ENCODE measurements at places on chromosomes 2 and 18.

GRCh38 chr2:135086222-135086621 is 34.1 kb downstream of the RAB3GAP1 start:
- no peak for DNase-seq

DNA sequence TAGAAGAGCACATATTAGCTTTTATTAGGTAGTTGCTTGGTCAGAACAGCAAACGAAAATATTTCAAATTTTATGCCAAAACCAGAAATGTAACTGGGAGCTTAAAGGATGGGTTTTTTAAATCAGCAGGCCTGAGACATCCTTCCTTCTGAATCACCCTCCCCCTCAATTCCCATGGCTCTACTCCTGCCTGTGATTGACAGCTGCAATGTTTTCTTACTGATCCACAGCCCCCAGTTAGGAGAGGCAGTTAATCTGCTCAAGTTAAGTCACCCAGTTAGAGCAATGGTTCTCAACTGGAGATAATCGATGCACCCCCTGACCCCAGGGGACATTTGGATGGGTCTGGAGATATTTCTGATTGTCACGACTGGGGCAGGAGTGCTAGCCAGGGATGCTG is 24.9 kb downstream of the KCTD18 start:
- DNase-seq: no peak

DNA sequence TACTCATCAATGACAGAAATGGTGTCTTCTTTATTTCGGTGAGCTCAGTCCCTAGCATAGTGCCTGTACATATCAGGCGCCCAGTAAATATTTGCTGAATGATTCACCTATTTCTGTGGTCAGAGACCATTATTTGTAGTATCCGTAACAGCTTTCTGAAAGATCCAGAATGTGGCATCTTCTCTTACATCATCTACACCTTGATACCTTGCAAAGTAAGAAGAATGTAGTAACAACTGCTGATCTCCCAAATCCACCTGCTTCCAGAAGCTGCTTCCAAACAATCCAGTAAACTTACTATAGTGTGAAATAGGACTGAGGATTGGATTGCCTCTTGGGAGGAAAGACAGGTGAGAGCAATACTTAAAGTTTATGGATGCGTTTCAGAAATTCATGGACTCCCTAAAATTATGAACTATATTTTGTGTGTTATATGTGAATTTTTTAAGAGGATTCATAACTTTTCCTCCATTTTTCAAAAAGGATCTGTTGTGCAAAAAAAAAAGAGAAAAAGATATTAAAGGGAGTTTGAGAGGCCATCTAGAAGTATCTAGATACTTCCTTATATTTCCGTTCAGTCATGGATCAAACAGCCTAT is 945 bp upstream of the ASXL2 start:
- DNase-seq: no peak

GRCh38 chr2:5794012-5794411 is 101.8 kb downstream of the SOX11 start:
- no peak for DNase-seq

DNA sequence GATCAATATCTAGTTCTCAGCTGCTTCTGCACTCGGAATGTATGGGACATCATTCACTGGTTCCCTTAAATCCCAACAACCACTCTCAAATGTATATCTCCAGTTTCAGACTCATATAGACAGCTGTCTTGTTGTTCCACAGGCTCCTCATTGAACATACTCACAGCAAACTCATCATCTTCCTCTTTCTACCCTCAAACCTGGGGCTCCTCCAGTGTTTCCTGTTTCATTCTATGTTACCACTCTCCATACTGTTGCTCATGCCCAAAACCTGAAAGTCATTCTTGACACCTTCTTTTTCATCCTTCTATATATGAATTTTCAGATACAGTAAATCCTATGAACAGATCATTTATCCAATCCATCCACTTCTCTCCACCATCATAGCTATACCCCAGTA is 18.7 kb upstream of the REL start:
- no peak for DNase-seq

GRCh38 chr2:202185156-202185555 is 53.2 kb downstream of the SUMO1 start:
- no peak for DNase-seq

DNA sequence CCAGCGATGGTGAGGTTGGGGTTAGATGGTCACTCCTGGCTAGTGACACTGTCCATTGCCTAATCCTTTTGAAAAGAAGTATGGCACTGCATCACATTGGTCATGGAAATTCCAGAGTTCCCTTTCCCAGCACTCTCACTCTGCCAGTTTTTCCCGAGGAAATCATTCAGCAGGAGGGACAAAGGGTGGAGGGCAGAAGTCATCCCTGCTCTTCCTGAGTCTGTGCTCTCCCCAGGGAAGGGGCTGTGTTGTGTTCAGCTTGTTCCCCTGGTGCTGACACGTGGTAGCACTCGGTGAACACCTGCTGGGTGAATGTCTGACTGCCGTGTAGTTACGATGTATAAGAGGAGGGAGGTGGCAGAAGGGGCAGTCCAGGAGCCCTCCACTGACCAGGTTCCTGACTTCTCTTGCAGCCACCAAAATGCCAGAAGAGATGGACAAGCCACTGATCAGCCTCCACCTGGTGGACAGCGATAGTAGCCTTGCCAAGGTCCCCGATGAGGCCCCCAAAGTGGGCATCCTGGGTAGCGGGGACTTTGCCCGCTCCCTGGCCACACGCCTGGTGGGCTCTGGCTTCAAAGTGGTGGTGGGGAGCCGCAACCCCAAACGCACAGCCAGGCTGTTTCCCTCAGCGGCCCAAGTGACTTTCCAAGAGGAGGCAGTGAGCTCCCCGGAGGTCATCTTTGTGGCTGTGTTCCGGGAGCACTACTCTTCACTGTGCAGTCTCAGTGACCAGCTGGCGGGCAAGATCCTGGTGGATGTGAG is 21.6 kb downstream of the STEAP3 start:
- DNase-seq: no peak

GRCh38 chr2:181954538-181954883 is 31.1 kb upstream of the PPP1R1C start:
- no peak for DNase-seq

- no peak for DNase-seq
Measured at GRCh38 chr2:222872551-222872950, 11.7 kb downstream of the ACSL3 start.

- DNase-seq: no peak
Measured at GRCh38 chr18:8424481-8424880, 184.8 kb upstream of the RAB12 start.

- DNase-seq: no peak
Measured at GRCh38 chr2:100029460-100029859, 112.9 kb downstream of the AFF3 start.

GRCh38 chr18:34741401-34741800 is 31.3 kb downstream of the DTNA start:
- DNase-seq: no peak

- DNase-seq: no peak
Measured at GRCh38 chr2:148528356-148529064, 116.0 kb upstream of the EPC2 start.

- DNase-seq: no peak
Measured at GRCh38 chr2:152648336-152648735, 68.9 kb downstream of the PRPF40A start.

GRCh38 chr2:213763354-213763753 is 479.1 kb downstream of the SPAG16 start:
- DNase-seq: no peak

DNA sequence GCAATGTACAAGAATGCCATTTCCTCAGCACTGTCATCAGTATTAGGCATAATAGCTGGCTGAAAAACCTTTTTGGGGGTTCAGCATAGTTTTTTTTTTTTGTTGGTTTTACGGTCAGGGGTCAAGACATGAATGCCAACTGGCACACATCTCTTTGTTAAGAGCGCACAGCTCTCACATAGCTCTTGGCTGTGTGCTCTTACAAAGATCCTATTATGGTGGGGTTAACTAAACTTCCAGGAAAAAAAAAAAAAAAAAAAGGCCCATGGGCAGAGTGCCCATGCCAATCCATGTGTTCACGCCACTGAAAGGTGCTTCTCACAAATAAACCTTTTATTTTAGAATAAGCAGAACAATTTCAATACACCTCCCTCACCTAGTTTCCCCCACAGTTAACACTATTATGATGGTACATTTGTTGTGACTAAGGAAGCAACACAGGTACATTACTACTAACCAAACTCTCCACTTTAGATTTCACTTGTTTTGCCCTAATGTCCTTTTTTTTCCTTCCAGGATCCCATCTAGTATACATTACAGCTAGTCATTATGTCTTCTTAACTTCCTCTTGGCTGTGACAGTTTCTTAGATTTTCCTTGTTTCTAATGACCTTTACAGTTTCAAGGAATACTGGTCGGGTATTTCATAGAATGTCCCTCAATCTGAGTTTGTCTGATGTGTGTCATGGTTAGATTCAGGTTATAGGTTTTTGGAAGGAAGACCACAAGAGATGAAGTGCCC is 56.3 kb downstream of the C2orf74 start:
- no peak for DNase-seq

GRCh38 chr2:179569831-179570233 is 291.6 kb downstream of the ZNF385B start:
- no peak for DNase-seq

GRCh38 chr2:132595186-132595585 is 74.8 kb downstream of the LYPD1 start:
- no peak for DNase-seq

- DNase-seq: no peak
Measured at GRCh38 chr2:199804831-199805230, 46.2 kb downstream of the FTCDNL1 start.

DNA sequence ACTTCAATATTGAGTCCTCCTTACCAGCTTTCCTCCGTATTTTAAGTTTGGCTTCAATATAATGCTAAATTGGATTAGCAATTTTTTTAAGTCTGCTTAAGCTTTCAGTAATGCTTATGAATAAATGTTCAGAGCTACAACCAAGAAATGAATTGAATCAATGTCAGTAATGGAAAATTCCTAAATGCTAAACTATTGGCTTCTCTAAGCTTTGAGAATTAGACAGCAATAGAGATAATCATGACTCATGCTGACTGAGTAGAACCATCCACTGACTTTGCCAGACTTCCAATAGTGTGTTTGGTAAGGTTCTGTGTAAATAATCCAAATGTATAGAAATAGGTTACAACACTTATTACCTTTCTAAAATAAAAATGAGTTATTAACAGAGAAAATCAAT is 8.9 kb upstream of the PDE1A start:
- DNase-seq: no peak

GRCh38 chr2:19369341-19369955 is 11.0 kb upstream of the OSR1 start:
- peak; percentile 24 for DNase-seq

DNA sequence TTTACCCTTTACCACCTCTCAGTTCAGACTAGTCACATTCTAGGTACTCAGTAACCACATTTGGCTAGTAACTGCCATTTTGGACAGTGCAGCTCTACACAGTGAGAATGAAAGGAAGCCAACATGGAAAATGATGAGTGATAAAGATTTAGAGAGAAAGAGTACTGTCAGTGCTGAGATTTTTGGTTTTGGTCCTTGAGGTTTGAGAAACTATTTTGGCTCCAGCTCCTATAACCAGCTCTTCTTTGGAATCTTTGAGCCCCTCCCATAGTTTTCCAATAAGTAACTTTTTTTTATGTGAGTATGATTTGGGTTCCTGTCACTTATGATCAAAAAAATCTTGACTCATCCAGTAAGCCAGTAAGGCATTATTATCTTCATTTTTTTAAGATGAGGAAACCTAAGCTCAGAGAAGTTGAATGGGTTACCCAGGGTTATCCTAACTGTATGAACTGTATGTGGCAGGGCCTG is 173.0 kb downstream of the BABAM2 start:
- DNase-seq: no peak

DNA sequence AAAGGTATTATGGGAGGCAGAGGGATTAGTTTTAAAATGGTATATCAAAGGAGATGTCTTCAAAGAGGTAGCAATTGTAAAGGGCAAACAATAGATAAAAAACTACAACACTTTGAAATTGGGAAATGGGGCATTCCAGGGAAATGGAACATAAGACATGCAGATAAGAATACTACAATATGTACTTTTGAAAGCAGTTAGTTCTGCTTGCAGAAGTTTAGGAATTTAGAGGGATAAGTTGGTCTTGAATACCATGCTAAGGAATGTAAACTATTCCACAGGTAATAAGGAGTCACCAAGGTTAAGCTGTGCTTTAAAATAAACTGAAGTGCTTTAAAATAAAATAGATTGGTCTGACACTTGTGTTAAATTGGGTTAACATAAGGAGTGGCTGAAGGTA is 571.7 kb upstream of the ACVR2A start:
- no peak for DNase-seq

DNA sequence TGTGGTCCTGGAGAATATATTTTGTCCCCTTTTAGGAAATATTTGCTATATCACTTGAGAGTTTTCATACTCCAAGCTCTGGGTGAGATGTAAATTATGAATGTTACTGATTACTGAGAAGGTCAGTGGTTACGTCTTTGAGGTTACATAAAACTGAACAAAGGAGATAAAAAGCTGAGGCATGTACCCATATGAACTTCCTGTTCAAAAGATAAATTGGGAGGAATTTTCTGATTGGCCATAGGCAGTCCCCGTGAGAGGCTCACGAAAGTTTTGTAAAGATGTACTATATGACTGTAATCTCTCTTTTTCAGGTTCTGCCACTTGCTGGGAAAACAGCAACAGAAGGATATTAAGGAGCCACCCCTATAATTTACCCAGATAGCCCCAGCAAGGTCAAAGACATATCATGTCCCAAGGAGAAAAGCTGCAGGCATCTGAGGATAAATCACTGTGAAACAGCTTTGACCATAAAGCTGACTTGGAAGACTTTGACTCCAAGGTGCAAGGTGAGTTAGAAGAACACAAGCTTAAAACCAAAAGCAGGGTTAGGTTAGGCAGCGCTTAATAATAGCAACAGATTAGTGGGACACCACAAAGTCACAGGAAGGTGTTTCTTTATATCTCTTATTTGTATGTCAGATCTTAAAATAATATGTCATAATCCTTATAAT is 90.4 kb downstream of the OSBPL6 start:
- DNase-seq: no peak

- no peak for DNase-seq
Measured at GRCh38 chr18:31563778-31564177, 27.9 kb upstream of the TTR start.

GRCh38 chr2:60064687-60065389 is 488.6 kb downstream of the BCL11A start:
- DNase-seq: no peak

- no peak for DNase-seq
Measured at GRCh38 chr2:86201671-86202335, 2.5 kb downstream of the MRPL35 start.

DNA sequence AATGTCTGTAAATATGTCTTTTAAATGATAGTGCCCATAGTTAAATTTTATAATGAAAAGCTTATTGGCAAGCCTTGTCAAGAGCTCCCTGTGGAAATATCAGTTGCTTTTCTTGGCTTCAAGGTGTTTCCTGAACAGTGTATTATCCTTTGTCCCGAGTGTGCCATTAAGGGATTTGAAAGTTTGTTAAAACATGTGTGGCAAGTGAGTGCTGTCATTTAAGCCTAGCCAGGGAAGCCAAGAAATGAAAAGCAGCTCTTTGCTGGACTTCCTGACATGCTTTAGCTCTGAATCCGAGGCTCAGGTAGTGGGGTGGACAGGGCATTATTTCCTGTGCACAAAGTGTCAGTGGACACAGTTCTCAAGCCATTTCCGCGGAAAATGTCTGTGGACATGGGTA is 111.5 kb downstream of the DIS3L2 start:
- DNase-seq: no peak

GRCh38 chr18:9609190-9609589 is 5.2 kb downstream of the PPP4R1 start:
- DNase-seq: no peak
